NCI-H187 treated with DMSO at 0.1 percent for 48 hours (cell line): ENCODE measurements at places on chromosomes 2 and 18.

DNA sequence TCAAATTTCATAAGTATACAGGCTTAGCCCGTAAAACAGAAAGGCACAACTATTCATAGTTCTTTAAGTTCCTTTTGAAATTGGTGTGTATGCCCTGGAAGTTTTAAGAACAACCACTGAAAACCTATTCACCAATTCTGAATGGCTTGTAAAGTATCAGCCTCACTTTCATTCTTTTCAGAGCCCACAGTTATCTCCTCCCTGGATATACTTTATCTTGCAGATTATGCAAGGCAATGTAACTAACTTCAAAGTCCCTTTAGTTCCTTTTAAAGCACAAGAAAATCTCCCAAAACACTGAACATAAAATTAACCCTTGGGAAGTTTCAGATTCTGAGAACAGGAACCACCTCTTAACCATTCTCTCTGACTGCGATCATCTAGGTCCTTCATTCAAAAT, 1.1 kb downstream of the STRN start:
- DNase-seq, result no peak

GRCh38 chr2:86632672-86633071, 9.0 kb upstream of the RNF103 start:
- no peak for DNase-seq

DNA sequence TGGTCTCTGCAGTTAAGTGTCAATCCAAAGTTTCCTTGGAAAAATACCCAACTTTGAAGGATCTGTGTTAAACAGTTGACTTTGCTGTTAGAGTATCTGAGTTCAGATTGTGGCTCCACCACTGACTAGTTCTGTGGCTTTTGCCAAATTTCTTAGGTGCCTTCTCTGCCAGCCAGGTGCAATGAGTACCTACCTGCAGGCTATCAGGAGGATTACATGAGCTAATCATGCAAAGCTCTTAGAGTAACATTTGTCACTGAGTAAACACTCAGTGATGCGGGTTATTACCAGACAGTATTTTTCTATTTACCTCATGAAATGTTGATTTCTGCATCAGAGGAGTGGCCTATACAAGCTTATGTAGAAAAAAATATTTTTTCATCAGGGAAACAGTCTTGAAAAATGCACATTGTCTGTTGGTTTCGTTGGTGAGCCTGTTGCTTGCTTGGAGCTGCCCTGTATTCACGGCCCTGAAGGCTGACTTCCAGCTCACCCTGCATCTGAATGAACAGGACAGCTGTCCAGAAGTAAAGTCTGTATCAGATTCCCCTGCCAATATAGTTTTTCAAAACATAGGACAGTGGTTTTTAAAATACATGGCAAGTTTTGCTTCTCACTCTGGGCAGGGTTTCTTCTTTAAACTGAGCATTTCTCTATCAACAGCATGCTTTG, 235.1 kb downstream of the CDCA7 start:
- DNase-seq, result no peak

DNA sequence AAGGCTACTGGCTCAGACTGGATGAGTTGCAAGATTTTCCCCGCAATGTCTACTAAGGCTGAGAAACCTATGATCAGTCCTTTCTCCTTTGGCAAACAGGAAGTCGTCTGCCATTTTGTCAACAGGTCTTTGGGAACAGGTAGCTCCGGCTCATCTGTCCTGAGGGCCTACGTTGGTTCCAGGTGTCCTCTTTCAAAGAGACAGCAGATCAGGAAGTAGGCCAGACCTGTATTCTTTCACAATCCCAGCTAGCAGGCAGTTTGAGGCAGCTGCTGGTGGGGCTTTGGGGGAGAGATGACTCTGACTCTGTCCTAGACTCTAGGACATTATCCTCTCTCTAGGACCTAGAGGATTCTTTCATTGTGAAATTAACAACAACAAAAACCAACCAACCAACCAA, 98.6 kb downstream of the ACTR2 start:
- no peak for DNase-seq

GRCh38 chr18:48030616-48031480, 100.4 kb upstream of the SMAD2 start:
- DNase-seq, result peak; percentile 38
